ENCODE measurements at places on chromosomes 3 and 15. TPM values are rescaled to one million over a fixed set of nuclear protein-coding genes. Genes with fewer than 3 reads are reported as not detected.

- no peak for DNase-seq
Observed at GRCh38 chr3:57557085-57557537, 1.0 kb downstream of the PDE12 start.

The SLC49A4 gene
- total RNA-seq: 10.3 TPM

- DNase-seq: no peak
Observed at GRCh38 chr3:49362561-49362960, 4.4 kb upstream of the GPX1 start.

The CHAC1 gene
- 23.8 TPM for total RNA-seq

The CLDN18 gene
- total RNA-seq: not detected

All from epithelial cell of proximal tubule (primary cell).